ENCODE measurements at places on chromosomes 1 and 21.

GRCh38 chr1:165173409-165173808 is 183.1 kb downstream of the LMX1A start:
- no peak for DNase-seq

DNA sequence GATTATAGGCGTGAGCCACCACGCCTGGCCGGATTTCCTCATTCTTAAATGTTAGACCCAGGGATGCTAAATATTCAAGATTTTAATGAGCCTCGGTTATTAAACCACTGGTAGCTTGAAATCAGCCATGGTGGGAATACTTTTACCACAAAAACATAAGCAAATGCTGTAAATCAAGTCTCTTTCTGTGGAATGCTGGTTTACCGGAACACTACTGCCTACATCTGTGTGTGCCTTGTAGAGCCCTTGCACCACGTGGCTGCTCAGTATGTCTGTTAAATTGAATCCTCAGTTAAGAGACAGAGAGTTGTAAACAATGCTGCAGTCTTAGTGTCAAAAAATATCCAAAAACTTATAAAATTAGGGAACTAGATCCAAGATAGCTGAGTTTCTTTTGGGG is 26.8 kb upstream of the CNN3 start:
- no peak for DNase-seq

DNA sequence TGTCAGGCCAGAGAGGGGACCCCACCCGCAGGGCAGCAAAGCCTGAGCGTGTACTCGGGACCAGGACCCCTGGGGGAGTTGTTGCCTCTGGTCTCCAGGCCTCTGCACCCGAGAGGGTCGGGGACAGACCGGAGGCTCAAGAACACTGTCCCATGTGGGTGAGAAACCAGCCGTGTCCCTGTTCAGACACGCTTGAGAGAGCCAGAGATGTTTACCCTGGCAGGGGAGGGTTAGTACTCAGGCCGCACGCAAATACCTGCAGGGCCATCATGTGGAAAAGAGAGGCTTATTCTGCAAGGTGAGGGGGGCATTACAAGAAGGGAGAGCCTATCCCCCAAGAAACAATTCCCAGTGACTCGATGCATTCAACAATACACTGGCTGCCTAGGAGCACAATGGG is 74.0 kb upstream of the ARHGEF16 start:
- DNase-seq, result no peak

DNA sequence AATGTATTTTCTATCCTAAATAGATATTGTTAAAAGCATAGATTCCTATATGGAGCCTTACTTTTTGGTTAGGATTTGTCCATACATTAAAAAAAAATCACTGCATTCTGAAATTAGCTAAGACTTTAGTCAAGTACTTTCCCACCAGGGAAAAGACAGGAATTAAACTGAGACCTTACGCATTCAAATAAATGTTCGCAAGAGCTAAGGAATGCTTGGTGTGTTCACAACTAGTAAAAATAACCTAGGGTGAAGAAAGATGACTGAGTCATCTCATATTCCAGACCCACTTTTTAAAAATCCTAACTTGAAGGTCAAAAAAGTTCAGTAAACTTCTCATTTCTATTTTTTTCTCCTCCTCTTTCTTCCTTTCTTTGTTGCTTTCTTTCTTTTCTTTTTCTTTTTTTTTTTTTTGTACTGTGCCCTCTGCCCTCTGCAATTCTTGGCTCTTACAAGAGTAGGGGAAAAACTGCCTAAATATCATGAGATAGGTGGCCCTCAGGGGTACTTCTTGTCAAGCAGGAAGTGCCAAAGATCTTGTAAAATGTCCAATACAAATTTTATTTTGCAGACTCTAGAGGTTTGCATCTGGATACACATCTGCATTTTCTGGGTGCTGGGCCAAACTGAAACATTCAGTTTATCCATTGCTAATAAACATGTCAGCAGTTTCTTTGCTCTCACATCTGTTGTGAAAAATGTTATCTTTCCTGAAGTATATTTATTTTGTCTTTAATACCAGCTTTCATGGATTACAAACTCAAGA is 121.4 kb upstream of the GORAB start:
- no peak for DNase-seq
